Activated gamma-delta T cell (primary cell): ENCODE measurements at places on chromosomes 11 and 22.

DNA sequence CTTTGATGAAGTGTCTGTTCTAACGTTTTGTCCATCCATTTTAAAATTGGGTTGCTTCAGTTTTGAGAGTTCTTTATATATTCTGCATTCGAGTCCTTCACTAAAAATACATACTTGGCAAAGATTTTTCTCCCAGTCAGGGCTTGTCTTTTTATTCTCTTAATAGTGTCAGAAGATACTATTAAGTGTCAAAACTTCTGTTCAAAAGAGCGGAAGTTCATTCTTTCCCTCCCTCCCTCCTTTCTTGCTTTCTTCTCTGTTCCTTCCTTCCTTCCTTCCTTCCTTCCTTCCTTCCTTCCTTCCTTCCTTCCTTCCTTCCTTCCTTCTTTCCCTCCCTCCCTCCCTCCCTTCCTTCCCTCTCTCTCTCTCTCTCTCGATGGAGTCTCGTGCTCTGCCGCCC lies 7.6 kb upstream of the MUC6 start:
- DNase-seq, result no peak

GRCh38 chr11:115712296-115712695 lies 208.1 kb upstream of the CADM1 start:
- no peak for DNase-seq

- DNase-seq, result no peak
Measured at GRCh38 chr11:73177380-73177777, 35.3 kb upstream of the FCHSD2 start.

- no peak for DNase-seq
Measured at GRCh38 chr22:30511109-30511508, 5.6 kb upstream of the SEC14L4 start.

- DNase-seq, result no peak
Measured at GRCh38 chr11:47340980-47341775, 11.3 kb downstream of the MYBPC3 start.

GRCh38 chr22:50624347-50625130 lies 3.4 kb downstream of the ARSA start:
- no peak for DNase-seq

DNA sequence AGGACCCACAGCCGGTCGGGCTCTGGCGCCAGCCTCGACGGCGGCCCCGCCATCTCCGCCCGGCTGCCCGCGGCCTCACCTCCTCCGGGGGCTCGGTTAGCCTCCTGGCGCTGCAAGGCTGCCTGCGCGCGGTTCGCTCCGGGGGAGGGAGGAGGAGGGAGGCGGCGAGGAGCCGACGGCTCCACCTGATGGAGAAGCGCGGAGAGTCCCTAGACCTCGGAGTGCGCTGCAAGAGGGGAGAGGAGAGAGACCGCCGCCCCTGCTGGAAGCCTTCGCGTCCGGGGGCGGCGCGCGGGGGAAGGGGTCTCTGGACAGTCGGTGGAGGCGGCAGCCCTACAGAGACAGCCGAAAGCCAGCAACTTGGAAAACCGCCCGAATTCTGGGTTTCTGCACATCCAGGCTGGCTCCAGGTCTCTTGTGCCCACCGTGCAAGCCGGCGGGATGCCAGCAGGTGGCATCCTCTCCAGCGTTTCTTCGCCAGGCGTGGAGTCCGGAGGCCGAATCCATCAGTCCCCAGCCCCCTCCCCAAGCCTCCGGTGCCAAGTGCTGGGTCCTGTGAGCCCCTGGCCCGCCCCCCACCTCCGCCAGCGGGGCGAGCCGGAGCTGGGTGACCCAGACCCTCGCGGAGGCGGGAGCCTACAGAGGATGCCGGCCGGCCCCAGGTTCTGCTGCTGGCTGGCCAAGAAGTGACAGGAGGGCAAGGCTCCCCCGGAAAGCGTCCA lies 2.9 kb upstream of the KIRREL3 start:
- no peak for DNase-seq

GRCh38 chr11:11409224-11409623 lies 56.2 kb upstream of the CSNK2A3 start:
- DNase-seq, result no peak

- no peak for DNase-seq
Measured at GRCh38 chr11:115896084-115896483, 391.9 kb upstream of the CADM1 start.

DNA sequence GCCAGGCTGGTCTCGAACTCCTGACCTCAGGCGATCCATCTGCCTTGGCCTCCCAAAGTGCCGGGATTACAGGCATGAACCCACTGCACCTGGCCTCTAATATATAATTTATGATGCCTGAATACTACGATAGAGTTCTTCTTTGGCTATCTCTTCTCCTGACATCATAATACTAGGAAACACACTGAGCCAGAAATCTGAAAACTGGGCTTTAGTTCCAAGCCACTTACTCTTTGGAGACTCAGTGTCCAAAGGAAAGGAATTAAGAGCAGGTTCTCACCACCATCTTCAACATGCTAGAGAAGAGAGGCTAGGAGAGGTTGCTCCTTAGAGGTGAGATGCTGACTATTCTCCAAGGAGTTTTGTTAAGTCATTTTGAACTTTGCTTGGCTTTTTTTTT lies 52.4 kb downstream of the UBASH3B start:
- DNase-seq, result no peak

DNA sequence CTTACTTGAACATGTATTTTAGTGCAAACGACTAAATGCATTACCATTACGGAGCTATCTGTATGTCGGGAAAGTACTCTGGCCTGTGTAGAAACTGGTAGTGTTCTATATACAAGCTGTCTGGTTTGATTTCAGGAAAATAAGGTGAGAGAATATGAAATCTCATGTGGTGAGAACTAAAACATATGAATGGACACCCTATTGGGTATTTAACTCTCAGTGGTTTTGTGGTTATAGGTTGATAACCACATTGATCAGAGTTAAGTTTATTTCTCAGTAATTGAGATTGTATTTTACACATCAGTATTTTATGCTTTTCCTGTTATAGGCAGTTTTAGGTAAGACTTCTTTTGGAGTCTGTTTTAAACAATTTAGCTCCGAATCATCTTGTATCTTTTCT lies 10.4 kb downstream of the ANO5 start:
- no peak for DNase-seq

- no peak for DNase-seq
Measured at GRCh38 chr11:122981388-122982264, at the start of gene BSX. BSX (minus strand) TSS chr11:122981834; CDS start chr11:122981671, 163 bp downstream.

DNA sequence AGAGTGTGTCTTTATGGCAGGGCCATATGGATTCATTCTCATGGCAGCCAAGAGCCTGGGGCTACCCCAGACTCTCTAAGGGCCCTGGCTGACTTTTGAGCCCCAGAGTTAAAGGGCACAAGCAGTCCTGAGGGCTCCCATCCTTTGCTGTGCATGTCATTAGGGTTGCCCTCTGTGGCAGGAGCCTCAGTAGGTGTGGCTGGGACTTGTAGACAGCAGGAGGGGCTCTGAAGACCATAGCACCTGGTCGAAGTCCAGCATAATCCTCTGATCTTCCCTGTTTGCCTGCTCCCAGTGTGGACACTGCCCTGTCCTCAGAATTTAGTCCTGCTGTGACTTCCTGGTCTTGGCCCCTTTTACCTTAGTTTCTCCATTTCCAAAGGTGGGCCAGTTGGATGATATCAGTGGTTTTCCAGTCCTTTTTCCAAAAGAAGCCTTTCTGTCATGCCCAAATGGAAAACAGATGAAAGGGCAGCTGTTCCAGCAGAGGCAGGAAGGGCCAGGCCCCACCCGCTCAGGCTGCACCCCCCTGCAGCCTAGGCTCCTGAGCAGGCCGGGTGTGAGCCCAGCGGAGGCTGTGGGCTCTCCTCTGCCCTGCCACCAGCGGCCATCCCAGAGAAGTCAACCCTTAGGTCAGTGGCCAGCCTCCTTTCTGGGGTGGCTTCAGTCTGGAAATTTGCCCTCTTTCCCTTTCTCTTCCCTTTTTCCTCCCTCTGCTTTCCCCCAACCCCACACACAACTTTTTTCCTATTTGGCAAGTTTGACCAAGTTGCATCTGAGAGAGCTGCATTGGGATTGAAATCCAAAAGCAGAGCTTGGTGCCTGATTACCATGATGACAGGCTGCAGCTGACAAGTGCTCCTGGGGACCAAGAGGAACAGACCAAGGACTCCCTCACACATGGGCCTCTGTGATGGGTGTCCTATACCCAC lies 32.8 kb upstream of the SUSD2 start:
- no peak for DNase-seq

DNA sequence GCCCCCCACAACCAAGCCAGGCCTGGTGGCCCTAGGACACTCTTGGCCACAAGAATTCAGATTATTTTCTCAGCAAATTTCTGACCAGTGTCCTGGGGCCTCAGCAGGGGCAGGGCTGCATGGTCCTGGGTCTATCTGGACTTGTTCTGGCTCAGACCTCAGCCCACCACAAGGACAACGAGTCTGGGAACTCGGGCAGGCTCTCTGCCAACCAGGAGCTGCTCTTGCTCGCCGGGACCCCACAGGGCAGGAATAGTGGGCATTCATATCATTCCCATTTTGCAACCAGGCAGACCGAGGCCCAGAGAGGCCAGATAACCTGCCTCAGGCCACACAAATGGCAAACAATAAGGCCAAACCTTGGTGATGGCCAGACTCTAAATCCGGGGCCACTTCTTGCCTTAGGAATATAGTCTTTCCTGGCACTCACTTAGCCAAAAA lies 75.4 kb upstream of the WNT7B start:
- DNase-seq, result no peak

- no peak for DNase-seq
Measured at GRCh38 chr22:35219012-35219411, 38.3 kb upstream of the HMGXB4 start.

DNA sequence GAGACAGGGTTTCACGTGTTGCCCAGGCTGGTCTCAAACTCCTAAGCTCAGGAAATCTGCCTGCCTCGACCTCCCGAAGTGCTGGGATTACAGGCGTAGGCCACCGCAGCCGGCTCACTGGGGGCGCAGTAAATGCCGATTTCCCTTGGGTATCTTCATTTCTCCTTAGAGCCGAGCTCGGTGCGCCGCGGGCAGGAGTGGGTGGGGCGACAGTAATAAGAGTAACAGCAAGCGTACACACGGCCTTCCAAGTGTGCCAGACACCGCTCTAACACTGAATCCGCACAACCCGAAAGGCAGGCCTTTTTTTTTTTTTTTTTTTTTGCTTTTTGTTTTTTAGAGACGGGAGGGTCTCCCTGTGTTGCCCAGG lies 500 bp upstream of the ADSL start:
- no peak for DNase-seq
